ENCODE measurements at places on chromosomes 2 and 18.

- H3K36me3 ChIP-seq: peaks cover 41% of the 10 kb centered on the region
- peak; percentile 62 for DNase-seq
- H3K27me3 ChIP-seq: no peaks in the 10 kb centered on the region
- no peak overlapping the region for H3K4me3 ChIP-seq
Measured at GRCh38 chr2:216478151-216478550, 20.5 kb upstream of the RPL37A start.

DNA sequence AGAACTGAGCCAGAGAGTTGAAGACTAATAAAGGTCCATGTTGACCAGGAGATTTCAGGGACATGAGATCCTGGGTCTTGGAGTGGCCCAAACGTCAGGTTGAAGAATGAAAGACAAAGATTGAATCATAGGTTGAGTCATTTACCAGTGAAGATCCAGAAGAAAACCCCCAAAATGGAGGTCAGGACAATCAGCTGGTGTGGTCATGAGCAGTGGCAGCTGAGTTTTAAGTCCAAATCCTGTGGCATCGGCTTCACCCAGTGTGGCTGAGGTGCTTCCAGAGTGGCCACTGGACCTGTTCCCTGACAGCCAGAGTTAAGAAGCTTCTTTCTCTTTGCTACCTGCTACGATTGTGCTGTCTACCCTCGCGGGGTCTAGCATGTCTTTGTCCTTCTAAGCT, 234.0 kb downstream of the BCL2 start:
- H3K4me3 ChIP-seq: no peak overlapping the region
- DNase-seq: no peak
- no peaks in the 10 kb centered on the region for H3K36me3 ChIP-seq
- H3K27me3 ChIP-seq: peaks cover 1% of the 10 kb centered on the region
- no peak overlapping the region for H3K27ac ChIP-seq

- no peaks in the 10 kb centered on the region for H3K4me1 ChIP-seq
- no peak overlapping the region for H3K4me3 ChIP-seq
- no peaks in the 10 kb centered on the region for H3K27me3 ChIP-seq
- DNase-seq: no peak
- no peaks in the 10 kb centered on the region for H3K36me3 ChIP-seq
Measured at GRCh38 chr2:31256611-31257382, 22.8 kb downstream of the EHD3 start.

DNA sequence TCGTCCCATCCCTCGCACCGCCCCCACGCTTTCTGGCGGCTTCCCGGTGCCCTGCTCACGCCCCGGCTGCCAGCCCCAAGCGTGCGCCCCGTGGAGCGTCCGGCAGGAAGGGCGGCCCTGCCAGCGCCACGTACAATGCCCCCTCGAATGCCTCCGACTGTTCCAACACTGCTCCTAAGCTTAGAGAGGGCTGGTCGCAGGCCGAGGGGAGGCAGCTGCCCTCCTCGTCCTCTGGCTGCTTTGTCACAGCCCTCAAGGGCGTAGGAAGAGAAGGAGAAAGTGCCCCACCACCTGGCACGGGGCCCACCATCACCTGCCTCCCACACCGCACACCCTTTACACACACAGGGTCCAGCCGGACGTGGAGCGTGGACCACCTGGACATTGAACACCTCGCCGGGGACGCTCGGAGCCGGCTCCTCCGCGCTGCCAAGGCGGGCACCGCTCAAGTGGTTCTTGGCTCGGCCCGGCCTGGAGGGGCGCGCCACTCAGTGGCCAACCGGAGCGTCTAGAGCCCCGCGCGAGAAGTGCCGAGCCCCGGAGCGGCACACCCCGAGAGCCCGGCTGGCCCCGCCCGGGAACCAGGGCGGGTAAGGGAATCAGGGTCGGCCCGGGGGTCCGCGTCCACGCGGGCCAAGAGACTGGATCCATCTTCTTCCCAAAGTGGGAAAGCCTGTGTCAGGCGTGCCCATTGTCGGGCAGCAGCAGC, 830 bp downstream of the DNER start:
- peak; percentile 18 for DNase-seq
- peaks cover 11% of the 10 kb centered on the region for H3K4me1 ChIP-seq
- no peak overlapping the region for H3K4me3 ChIP-seq
- no peaks in the 10 kb centered on the region for H3K36me3 ChIP-seq
- no peak overlapping the region for H3K27ac ChIP-seq
- H3K27me3 ChIP-seq: peaks cover 54% of the 10 kb centered on the region

- peak; percentile 60 for DNase-seq
- peaks cover 53% of the 10 kb centered on the region for H3K4me1 ChIP-seq
- H3K27ac ChIP-seq: peak overlapping the region; percentile 93
- no peaks in the 10 kb centered on the region for H3K27me3 ChIP-seq
- peak overlapping the region; percentile 98 for H3K4me3 ChIP-seq
Measured at GRCh38 chr2:237694415-237695194, 67.2 kb downstream of the LRRFIP1 start.

DNA sequence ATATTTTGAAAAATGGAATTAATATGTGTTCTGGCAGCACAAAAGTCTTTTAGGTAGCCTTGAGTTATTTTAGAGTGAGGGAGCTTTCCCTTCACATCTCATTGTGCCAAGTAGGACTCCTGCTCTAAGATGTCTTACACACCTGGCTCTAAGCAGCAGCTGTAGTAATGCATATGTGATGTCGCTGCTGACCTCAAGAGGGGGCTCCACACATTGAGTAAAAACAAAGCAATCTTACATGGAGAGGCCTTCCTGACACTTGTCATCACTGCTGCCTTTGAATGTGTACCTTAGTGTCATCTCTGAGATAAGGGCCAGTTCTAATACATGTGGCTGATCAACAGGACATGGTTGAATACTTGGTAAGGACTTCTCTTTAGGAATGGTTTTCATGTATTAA, 75.8 kb downstream of the ACTR3 start:
- no peaks in the 10 kb centered on the region for H3K27me3 ChIP-seq
- no peak overlapping the region for H3K4me3 ChIP-seq
- no peak overlapping the region for H3K27ac ChIP-seq
- peaks cover 12% of the 10 kb centered on the region for H3K4me1 ChIP-seq
- peaks cover 8% of the 10 kb centered on the region for H3K36me3 ChIP-seq

DNA sequence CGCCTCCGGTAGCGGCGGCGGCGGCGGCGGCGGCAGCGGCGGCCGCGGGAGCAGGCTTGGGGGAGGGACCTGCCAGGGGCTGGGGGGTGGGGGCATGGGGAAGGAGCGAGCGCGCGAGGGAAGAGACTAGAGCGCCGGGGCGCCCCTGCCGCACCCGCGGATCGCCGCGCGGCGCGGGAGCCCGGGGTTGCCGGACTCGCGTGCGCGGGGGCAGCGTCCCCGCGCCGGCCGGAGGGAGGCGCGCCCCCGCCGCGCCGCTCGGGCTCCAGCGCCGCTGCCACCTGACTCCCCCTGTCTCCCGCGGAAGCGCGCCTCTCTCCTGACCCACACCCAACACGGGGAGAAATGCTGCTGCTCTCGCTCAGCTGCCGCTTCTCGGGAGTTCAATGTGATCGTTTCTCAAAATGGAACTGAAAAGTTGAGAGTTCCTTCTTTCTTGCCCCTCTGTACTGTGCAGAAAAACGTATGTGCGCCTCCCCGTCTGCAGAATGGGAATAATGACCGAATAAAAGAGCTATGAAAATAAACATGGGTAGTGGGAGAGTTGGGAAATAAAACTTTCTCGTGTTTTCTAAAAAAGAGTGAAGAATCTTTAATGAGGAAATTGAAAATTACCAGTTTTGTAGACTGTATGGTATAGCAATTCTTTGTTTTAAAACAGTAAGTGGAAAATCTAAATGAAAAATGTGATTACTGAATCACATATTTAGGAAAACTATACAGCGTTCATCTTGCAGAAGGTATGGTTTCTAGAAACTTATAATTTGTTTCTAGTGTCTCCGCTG, 455 bp upstream of the TLK1 start:
- H3K27ac ChIP-seq: peak overlapping the region; percentile 84
- peaks cover 1% of the 10 kb centered on the region for H3K36me3 ChIP-seq
- H3K4me1 ChIP-seq: peaks cover 42% of the 10 kb centered on the region
- H3K27me3 ChIP-seq: no peaks in the 10 kb centered on the region
- peak overlapping the region; percentile 91 for H3K4me3 ChIP-seq
- DNase-seq: peak; percentile 62

DNA sequence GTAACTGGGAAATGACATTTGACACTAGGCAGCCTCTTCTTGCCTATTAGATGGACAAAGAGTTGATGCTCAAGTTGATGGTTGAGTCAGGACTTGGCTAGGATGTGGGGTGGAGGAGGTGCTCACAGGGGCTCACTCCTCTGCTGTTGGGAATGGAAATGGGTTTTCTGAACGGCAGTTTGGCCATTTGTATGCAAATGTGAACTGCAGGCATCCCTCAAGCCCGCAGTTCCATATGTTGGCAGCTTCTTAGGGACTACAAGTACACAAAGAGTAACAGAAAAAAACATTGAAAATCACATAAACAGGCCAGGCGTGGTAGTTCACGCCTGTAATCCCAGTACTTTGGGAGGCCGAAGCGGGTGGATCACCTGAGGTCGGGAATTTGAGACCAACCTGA, 80.8 kb downstream of the INPP5D start:
- H3K27me3 ChIP-seq: no peaks in the 10 kb centered on the region
- H3K4me1 ChIP-seq: peaks cover 28% of the 10 kb centered on the region
- peak overlapping the region; percentile 13 for H3K27ac ChIP-seq
- no peak for DNase-seq

- no peaks in the 10 kb centered on the region for H3K27me3 ChIP-seq
- H3K36me3 ChIP-seq: peaks cover 2% of the 10 kb centered on the region
- peak overlapping the region; percentile 73 for H3K4me3 ChIP-seq
- H3K4me1 ChIP-seq: peaks cover 13% of the 10 kb centered on the region
- DNase-seq: no peak
- H3K27ac ChIP-seq: no peak overlapping the region
Measured at GRCh38 chr2:238321467-238321866, 1.1 kb downstream of the TRAF3IP1 start.

DNA sequence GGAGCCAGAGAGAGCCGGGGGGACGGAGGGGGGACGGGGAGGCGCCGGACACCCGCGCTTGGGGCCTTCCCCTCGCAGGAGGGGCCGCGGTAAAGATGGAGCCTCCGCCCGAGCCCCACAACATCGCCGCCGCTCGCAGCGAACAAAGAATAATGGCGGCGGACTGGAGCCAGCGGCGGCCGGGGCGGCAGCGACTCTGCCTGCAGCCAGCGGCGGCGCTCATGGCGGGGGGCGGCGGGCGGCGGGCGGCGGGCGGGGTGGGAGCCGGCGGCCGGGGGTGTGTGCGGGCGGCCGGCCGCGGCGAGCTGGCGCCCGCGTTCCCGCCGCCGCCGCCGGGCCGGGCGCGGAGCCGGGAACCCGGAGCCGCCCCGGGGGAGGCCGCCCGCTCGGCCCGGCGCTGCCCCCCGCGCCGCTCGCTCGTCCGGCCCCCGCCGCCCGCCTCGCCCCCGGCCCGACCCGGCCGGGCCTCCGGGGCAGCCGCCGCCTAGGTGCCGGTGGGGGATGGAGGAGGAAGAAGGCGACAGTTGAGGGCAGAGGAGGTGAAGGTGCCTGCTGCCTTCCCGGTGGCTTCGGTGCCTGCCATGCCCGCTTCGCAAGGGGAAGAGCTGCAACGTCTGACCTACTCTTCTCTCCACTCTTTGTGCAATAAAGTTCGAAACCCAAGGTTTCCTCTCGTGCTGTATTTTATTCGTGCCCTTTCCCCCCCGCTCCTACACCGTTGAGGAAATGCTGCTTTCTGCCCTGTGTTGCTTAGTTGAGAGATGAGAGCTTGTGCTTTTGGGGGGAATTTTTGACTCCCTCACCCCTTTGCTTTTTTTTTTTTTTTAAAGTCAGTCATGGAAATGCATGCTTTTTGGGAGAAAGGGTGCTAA, 634 bp downstream of the CREB1 start:
- peaks cover 38% of the 10 kb centered on the region for H3K36me3 ChIP-seq
- peak overlapping the region; percentile 97 for H3K4me3 ChIP-seq
- no peaks in the 10 kb centered on the region for H3K27me3 ChIP-seq
- peaks cover 58% of the 10 kb centered on the region for H3K4me1 ChIP-seq
- H3K27ac ChIP-seq: peak overlapping the region; percentile 99

DNA sequence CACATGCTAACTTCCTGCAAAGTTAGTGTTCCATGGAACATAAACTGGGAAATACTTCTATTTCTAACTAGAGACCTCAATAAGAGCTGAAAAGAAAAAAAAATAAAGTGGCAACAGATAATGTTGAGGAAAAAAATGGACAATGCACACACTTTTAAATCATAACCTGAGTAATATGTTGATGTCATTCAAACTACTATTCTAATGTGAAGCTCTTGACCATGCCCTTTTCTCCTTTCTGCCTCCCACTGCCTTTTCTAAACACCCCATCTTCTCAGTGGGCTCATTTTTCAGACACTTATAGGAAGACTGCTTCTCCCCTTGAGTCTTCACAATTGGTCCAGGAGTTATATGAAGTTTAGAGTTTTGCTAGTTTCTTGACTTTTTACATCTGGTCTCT, 280.9 kb upstream of the NT5C1B start:
- H3K36me3 ChIP-seq: peaks cover 1% of the 10 kb centered on the region
- H3K4me1 ChIP-seq: no peaks in the 10 kb centered on the region
- DNase-seq: no peak
- no peak overlapping the region for H3K27ac ChIP-seq
- H3K27me3 ChIP-seq: no peaks in the 10 kb centered on the region

DNA sequence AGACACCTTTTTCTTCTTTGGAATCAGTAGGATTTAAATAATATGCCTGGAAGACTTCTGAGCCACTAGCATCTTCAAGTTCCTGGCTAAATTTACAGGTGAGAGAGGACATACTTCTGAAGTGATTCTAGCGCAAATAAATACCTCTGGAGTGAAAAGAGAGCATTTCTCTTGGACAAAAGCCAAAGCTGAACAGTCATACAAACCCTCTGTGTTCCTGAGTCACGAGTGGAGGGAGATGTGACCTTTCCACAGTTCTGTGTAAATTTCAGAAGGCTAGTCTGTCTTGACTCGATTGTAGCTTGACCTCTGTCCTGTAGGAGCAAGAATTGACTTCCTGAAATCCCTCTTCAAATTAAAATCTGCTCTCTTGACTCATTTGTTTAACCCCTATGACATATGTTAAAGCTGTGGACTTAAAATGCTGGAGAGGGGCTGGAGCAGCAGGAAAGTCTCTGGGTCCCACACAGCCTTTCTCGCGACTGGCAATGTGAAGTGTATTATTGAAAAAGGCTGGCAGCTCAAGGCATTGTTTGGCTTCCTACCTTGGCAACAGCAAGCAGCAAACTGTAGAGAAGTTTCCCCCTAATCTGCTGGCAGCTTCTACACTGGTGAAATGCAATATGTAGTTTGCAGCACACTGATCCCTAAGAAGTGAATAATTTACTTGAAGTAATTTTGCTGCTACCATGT, 79.6 kb upstream of the GCFC2 start:
- peaks cover 6% of the 10 kb centered on the region for H3K27me3 ChIP-seq
- H3K4me3 ChIP-seq: no peak overlapping the region
- no peak overlapping the region for H3K27ac ChIP-seq

- H3K27me3 ChIP-seq: no peaks in the 10 kb centered on the region
- H3K4me1 ChIP-seq: peaks cover 4% of the 10 kb centered on the region
- peaks cover 11% of the 10 kb centered on the region for H3K36me3 ChIP-seq
Measured at GRCh38 chr18:32067375-32068167, 24.1 kb upstream of the RNF138 start.

DNA sequence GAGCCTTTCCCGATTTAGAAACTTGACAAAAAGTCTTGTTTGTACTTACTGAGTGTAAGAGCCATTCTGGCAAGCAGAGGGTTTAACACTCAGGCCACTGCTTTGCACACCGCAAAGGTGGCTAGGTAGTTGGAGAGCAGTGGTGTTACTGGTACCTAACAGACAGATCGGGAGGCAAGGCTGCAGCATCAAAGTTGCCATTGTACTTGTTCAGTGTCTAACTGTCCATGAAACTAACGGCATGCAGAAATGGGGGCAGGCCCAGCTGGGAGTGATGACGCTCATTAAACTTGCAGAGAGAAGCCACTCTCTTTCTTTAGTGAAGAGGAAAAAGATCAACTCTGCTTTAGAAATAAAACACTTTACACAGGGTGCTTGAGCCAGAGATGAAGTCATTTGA, 10.1 kb downstream of the GPR39 start:
- peaks cover 5% of the 10 kb centered on the region for H3K27me3 ChIP-seq
- no peak overlapping the region for H3K27ac ChIP-seq
- no peaks in the 10 kb centered on the region for H3K4me1 ChIP-seq
- no peak for DNase-seq
- no peak overlapping the region for H3K4me3 ChIP-seq
- no peaks in the 10 kb centered on the region for H3K36me3 ChIP-seq

All from activated CD8-positive, alpha-beta T cell treated with anti-CD3 and anti-CD28 coated beads for 36 hours (primary cell).